ENCODE measurements at places on chromosomes 12 and 14.
A peak's percentile ranks its signal among the peaks of the same experiment; 100 is the strongest.

DNA sequence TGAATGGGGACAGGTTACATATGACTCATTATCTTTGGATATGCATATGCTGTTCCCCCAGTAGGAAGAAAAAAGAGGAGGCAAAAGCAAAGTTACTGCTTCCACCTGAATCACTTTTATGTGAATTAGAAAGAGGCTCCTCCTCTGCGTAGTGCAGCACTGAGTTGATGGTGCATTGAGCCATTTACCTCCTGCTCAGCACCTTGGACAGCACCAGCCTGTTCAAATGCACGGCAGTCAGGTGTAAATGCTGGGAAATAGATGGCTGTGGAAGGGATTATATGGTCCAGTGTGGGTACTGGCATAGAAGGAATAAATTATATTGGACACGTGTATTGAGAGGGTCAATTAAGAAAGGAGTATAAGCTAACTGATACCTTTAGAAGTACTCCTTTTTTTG, 541.9 kb upstream of the SEL1L start:
- DNase-seq: no peak

DNA sequence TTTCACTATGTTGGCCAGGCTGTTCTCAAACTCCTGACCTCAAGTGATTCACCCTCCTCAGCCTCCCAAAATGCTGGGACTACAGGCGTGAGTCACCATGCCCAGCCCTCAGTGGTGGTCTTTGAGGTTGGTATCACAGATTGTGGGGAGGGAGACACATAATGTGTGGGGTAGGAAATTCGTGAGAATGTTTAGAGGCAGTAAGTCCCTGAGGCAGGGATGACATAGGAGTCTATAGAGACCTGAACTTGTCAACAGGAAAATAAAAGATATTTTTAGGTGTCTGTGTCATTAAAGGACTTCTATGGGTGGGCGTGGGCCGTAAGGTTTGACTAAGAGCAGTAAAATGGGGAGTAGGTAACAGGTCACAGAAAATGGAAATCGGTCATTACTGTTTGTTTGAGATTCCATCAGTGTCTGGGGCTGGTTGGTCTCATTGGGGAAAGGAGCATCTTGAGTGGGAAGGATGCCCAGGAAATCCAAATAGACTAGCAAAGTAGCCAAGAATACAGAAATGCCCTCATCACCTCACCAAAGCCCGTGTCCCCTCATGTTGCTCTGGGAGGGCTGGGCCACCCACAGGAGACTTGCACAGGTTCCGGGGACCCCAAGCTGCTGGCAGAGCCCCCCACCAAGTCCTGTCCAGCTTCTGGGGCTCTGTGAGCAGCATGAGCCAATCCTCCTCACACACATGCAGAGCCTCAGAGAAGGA, 63.6 kb upstream of the BCL2L14 start:
- peak; percentile 22 for DNase-seq

DNA sequence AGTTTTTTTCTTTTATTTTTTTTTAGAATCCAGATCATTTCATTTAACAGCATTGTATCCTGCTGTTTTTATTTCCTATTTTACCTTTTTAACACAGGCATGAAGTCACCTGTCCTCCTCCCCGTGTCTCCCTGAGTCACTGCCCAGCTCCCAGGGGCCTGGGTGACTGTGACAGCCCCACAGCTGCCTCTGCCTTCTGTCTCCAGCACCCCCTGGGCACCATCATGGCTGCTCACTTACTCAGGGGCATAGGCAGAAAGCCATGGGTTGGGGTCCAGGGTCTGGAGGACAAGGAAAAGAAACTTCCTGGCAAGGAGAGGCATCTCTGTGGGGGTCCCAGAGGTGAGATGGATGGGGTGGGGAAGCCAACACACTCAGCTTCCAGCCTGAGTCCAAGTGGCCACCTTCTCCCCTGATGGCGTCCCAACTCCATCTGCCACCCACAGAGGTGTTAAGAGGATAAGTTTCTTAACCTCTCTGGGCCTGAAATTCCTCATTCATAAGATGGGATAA, 25.3 kb downstream of the TMEM63C start:
- no peak for DNase-seq

DNA sequence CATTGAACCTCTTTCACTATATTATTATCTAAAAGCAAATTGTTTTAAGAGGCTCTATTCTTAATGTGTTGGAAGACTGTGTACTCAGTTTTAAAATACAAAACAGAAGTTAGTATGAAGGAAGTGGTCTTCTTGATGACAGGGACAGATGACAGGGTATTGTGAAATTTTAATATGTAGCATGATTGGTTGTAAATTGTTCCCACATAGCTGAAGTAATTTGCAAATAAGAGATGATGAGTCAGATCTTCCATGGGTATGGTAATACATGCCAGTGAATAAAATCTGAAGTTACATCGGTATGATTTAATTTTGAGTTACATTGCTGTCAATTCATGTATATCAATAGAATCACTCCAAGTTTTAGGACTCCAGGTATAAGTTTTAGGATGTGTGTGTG, 454.8 kb downstream of the AEBP2 start:
- DNase-seq: no peak

Data from stimulated activated CD4-positive, alpha-beta T cell treated with anti-CD3 and anti-CD28 coated beads, TNF-alpha, amount 100 ng/mL, for 1 hour (primary cell).